Glutamatergic neuron (in vitro differentiated cells): ENCODE measurements at places on chromosomes 2 and 18. TPM values are rescaled to one million over a fixed set of nuclear protein-coding genes. Genes with fewer than 3 reads are reported as not detected.
A peak's percentile ranks its signal among the peaks of the same experiment; 100 is the strongest.

- DNase-seq: no peak
Measured at GRCh38 chr2:59589881-59590280, 963.6 kb downstream of the BCL11A start.

DNA sequence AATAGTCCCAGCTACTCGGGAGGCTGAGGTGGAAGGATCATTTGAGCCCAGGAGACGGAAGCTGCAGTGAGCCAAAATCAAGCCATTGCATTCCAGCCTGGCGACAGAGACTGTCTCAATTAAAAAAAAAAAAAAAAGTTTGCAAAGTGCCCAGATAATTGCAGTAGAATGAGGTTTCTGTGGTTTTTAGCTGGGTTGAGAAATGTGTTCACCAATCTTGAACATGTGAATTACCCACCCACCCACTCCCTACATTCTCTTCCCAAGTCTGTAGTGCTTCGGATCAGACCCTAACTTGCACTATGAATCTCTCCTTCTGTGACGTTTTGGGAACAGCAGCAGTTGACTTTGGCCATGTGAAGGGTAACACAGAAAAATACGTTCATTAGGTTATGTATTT is 247.3 kb downstream of the PTGR3 start:
- no peak for DNase-seq

Gene RFTN2
- total RNA-seq: 2.5 TPM

GRCh38 chr2:216936954-216937357 is 77.1 kb upstream of the TNP1 start:
- DNase-seq: no peak

DNA sequence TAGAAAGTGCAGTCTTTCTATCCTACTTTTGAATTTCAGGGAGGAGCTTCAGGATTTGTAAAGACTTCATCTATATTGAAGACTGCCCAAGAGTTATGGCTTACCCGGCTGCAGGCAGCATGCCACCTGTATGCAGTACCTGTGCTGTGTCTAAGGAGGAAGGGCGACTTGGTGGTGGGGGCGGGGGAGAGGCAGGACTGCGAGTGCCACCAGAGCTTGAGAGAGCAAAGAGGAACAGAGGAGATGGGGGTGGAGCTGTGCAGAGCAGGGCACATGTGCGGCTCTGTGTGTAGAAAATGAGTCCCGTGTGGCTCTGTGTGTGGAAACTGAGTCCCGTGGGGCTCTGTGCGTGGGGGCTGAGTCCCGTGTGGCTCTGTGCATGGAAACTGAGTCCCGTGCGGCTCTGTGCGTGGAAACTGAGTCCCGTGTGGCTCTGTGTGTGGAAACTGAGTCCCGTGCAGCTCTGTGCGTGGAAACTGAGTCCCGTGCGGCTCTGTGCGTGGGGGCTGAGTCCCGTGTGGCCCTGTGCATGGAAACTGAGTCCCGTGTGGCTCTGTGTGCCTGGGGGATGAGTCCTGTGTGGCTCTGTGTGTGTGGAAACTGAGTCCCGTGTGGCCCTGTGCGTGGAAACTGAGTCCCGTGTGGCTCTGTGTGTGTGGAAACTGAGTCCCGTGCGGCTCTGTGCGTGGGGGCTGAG is 43.2 kb downstream of the LDLRAD4 start:
- no peak for DNase-seq

Gene NT5C1B
- not detected for total RNA-seq

DNA sequence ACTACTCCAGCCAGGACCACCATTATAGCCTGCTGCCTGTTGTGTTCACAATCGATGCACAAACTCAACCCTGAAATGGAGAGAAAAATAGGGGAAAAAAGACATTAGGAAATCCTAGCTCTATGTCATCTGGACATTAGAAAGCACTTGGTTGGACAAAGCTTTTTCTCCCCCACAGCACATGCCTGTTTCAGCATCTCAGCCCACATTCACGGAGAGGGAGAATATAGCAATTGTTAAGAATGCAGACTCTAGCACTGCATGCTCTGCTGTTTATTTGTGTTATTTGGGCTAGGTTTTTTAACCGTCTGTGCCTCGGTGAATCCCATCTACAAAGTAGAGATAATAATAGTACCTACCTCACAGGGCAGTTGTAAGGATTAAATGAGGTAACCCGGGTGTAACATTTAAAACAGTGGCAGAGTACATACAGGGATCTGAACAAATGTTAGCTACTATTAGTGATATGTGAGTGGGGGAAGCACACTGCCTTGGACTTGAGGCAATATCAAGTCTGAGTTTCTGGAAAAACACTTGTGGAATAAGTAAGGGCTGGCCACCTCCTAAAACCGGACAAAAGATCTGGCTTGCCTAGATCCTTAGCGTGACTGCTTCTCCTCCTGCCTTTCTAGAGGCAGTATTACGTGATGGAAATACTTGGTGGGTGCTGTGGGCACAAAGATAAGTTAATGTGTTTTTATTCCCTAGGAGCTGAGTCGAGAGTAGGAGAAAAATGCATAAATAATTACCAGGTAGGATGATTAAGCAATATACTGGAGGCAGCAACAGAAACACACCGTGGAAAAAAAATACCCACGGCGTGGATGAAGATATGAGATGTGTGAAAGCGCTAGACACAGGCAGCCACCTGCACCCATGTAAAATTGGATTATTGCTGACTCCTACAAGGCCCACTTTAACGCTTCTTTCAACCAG is 1.0 kb upstream of the PPP1CB start:
- DNase-seq: no peak

GRCh38 chr2:143949121-143949848 is 570.6 kb downstream of the ZEB2 start:
- DNase-seq: no peak

Gene SNORC
- 2.4 TPM for total RNA-seq

DNA sequence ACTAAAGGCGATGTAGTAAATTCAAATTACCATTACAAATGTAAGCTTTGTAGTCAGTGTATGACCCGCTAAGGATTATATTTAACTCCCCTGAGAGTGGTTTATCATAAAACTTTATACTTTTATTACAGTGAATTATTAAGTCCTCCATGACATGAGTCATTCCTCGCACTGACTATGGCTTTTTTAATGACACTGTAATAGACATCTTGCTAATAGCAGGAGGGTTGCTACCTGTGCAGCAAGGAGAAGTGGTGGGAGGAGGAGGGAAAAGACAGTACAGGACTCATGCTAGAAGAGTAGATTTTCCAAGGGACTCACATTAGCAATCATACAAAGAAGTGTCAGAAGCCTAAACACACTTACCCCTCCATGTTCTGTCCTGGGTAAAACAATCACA is 556.1 kb downstream of the BCL11A start:
- DNase-seq: no peak

DNA sequence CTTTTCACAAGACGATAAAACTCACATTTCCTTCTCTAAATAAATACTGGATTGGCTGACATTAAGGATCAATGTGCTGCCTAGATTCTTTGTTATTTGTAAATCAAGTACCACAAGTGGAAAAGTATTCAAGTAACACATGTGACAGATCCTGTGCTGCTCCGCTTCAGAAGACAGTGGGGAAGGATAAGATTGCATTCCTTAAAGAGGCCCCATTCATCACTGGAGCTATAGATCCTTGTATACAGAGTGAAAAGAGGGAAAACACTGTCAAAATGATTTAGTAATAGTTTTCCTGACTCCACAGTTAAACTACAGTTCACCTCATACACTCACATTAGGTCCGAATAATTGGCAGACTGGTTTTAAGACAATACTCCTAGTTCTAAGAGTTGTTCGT is 108.0 kb upstream of the CSRNP3 start:
- DNase-seq: no peak

DNA sequence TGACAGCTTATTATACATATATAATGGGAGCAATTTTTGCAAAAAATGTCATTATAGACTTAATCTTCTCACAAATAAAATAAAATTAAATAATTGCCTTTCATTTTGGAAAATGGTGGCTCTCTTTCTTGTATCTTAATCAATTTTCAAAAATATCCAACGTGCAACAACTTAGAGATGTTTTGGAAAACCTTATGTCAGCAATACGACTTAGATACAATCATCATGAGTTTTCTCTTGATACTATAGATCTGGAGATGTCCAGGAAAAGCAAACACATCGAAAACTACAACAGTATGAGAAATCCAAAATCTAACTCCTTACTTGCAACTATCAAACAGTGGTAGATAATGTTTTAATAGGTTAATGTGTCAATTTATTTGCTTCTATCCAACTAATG is 1529.0 kb downstream of the LRP1B start:
- DNase-seq: no peak

GRCh38 chr2:204824751-204825453 is 279.6 kb downstream of the PARD3B start:
- no peak for DNase-seq

DNA sequence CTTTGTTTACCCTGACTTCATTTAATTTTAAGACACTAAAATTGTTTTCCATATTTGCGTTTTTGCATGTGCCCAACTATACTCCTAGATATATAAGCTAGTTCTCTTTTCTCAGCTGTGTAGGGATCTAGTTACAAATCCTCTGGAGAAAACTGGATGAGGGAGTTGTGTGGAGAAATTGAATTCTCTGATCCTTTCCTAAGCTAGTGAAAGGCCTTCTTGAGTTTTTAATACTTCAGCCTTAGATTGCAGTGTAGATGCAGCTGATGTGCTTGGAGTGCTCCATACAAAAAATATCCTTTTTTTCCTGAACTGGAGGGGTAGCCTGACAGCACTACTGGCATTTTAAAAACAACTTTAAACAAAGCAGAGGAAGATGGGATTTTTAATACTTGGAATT is 8.6 kb upstream of the MTX2 start:
- no peak for DNase-seq

DNA sequence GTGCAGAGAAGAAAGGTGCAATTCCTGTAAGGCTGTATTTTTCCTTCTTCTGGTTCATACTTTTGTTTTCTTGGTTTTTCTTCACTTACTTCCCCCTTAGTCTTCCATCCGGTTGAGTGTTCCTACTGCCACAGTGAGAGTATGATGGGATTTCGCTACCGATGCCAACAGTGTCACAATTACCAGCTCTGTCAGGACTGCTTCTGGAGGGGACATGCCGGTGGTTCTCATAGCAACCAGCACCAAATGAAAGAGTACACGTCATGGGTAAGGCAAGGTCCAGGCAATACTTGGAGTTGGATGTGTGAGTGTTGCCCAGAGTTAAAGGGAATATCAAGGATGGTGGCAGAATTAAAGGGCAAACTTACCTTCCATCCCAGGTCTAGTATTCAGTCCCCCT is 108.0 kb downstream of the DTNA start:
- DNase-seq: no peak

DNA sequence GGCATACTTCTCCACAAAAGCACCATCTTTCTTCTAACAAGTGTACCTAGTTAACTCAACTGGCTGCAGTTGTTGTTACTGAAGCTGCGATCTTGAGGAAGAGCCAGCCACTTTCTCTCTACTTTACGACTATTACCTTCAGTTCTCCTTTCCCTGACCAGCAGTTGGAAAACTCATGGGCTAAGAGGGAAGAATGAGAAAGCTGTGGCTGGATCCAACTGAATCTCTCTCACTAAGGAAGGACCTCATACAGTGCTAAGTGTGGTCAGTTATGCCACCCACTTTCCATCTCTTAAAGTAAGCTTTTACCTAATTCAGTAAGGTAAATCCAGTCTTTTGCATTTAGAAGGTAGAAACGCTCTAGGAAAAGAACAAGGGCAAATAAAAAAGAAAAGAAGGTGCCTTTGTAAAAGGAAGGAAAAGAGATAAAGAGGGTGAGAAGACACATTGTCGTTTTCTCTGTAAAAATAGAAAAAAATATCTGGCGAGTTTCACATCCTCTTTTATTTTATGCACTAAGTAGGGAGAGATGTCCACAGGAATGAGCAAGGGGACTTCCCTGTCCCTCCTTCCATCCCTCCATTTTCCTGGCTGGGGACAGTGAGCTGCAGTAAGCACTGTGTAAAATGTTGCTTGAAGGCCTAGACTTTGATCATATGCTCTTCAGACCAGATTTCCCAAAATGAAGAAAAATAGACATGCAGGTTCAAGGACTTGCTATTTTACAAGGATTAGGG is 73.4 kb downstream of the PLEKHM3 start:
- no peak for DNase-seq

Gene MERTK
- 2.3 TPM for total RNA-seq

Gene TDRD15
- total RNA-seq: not detected

DNA sequence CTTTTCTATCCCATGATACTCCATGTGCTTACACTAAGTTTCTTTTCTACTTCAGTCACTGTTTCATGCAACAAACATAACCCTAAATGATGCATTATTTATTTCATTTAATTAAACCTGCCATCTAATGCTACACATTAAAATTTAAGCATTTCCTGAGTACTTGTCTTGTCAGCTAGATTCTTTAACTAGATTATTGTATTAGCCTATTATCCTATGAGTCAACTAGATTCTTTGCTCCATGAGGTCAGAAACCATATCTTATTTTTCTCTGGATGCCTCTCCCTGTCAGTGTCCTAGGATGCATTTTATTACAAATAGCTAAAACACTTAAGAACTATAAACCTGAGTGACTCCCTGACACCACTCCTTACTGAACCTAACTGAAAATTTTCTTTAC is 652.4 kb downstream of the SLC4A3 start:
- DNase-seq: no peak

DNA sequence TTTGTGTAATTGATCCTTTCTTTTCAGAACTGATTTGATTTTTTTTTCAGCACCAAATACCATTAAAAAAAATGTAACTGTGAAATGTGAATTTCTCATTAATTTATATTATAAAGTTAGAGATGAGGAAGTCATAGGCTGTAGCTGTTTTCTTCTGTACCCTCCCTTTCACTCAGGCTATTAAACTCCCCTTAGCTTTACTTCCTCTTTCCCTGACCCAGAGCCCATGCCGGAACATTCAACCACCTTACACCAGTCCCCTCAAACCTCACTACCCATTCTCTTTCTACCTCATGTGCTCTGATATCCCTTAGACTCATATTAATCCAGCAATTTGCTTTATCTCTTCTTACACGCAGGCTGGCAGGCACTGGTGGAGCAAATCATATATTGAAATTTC is 12.4 kb downstream of the GALNT5 start:
- no peak for DNase-seq

Gene CDKL4
- not detected for total RNA-seq

GRCh38 chr18:59661891-59662701 is 35.1 kb downstream of the CCBE1 start:
- DNase-seq: no peak

Gene EVA1A
- total RNA-seq: not detected

Gene REG3G
- not detected for total RNA-seq

Gene GPR45
- total RNA-seq: 0.44 TPM

DNA sequence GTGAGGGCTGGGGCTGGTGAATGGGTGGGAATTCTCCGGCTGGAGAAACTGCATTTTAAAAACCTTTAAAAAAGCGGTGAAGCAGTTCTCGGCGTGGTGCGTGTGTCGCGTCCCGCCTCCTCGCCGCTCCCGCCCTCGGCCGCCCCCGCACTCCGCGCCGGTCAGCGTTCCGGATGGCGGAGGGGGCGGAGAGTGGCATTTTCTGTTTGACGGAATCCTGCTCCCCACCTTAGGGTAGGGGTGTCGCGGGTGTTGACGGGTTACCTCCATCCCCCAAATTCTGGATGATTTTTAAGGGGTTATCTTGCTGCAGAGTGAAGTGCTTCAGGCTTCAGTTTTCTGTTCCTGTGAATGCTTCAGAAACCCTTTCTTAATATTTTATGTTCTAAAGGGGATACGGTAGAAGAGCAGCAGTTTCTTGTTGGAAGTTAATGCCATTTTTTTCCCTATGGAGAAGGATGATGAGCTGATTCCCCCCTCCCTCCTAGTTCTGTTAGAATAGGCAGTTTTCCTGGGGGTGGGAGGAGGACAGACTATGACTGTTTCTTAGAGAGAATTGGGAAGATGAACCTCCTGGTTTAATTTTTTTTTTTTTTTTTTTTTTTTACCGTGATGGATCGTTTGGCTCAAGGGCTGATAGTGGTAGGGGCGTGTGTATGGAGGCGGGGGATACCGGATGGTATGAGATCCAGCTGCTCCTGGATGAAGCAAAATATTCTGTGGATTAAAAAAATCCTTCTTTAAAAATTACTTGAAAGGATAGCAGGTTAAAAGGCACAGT is 756 bp downstream of the ABI2 start:
- peak; percentile 65 for DNase-seq
